Pancreas (tissue), 10 donors: ENCODE measurements at places on chromosomes 11 and 22. TPM values are rescaled to one million over a fixed set of nuclear protein-coding genes. Genes with fewer than 3 reads are reported as not detected.

UBQLN3 gene
- total RNA-seq = not detected

- no peaks in the 10 kb centered on the region for H3K27me3 ChIP-seq
- no peak overlapping the region for H3K27ac ChIP-seq
- no peak for DNase-seq
- H3K4me3 ChIP-seq = no peak overlapping the region
- H3K36me3 ChIP-seq = no peaks in the 10 kb centered on the region
These were observed 60.4 kb upstream of the HSPA8 start for GRCh38 chr11:123122341-123122740.

DNA sequence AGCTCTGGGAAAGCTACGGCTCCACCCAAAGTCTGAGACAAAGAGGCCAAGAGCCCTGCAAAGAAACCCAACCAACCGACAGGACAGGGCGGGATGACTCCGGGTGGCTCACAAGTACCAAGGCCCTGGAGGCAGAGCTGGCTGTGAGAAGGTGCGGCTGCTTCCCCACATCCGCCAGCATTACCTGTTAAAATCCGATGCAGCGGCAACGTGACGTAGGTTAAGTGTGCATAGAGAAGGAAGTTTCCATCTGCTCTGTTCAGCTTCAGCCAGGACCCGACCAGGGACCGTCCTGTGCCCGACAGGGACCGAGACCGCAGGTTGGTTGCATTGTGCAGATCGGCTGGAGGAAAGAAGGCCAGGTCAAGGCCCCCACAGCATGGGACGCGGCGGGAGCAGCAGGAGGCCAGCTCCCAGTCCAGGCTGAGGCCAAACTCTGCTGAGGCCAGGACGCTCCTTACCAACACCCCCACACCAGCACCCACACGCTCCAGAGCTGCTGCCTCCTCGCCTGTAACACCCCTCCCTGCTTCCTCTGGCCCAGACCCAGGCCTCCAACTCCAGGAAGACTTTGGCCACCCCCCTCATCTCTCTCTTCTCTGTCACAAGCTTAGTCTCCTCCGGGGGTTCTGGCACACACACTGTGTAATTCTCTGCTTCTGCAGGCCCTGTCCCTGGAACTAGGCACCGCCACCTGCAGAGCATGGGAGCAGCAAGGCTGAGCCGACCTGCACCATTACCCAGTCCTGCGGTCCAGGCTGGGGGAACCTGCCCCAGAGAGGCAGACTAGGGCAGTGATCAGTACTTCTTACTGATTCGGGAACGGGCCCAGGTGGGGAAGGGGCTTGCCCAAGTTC, 34.1 kb downstream of the NUP50 start:
- H3K36me3 ChIP-seq = peaks cover 6% of the 10 kb centered on the region
- no peaks in the 10 kb centered on the region for H3K27me3 ChIP-seq
- H3K4me3 ChIP-seq = no peak overlapping the region
- DNase-seq = no peak

- no peak for DNase-seq
- H3K4me1 ChIP-seq = no peaks in the 10 kb centered on the region
- no peak overlapping the region for H3K4me3 ChIP-seq
- H3K36me3 ChIP-seq = no peaks in the 10 kb centered on the region
- H3K27me3 ChIP-seq = no peaks in the 10 kb centered on the region
These were observed 28.6 kb upstream of the AMPD3 start for GRCh38 chr11:10426475-10426874.

- H3K27ac ChIP-seq = no peak overlapping the region
- DNase-seq = no peak
- H3K4me1 ChIP-seq = no peaks in the 10 kb centered on the region
- H3K4me3 ChIP-seq = no peak overlapping the region
- H3K36me3 ChIP-seq = no peaks in the 10 kb centered on the region
- H3K27me3 ChIP-seq = no peaks in the 10 kb centered on the region
These were observed 5.4 kb downstream of the LRRC32 start for GRCh38 chr11:76665172-76665571.

GPR83 gene
- total RNA-seq = 0.05 TPM

DNA sequence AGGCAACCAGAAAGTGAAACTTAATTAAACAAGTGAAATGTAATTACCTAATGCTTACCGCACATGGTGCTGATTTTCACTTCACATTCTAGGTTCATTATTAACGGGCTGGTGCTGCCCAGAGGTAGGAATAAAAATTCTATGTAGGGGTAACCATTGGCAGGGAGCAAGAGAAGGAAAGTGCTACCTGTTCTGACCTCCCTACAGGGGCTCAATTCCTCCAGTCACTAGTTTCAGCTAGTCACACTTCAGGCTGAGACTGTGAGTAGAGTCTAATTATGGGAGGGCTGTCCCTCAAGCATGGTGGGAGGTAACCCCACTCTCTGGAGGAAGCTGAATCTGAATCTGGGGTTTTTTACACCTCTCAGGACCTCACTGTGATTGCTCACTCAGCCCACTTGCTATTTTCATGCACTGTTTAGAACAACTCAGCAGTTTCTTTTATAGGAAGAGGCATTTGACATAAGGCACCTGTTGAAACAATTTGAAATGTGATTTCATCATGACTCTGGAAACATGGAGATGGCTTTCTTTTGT, 75.4 kb downstream of the MAML2 start:
- no peaks in the 10 kb centered on the region for H3K4me1 ChIP-seq
- no peaks in the 10 kb centered on the region for H3K27me3 ChIP-seq
- H3K27ac ChIP-seq = no peak overlapping the region
- H3K36me3 ChIP-seq = no peaks in the 10 kb centered on the region

- H3K4me3 ChIP-seq = peak overlapping the region; percentile 14
- DNase-seq = no peak
- no peaks in the 10 kb centered on the region for H3K36me3 ChIP-seq
- H3K4me1 ChIP-seq = peaks cover 3% of the 10 kb centered on the region
- H3K27me3 ChIP-seq = no peaks in the 10 kb centered on the region
- no peak overlapping the region for H3K27ac ChIP-seq
These were observed 1.7 kb downstream of the IFITM1 start for GRCh38 chr11:315516-315994.

DNA sequence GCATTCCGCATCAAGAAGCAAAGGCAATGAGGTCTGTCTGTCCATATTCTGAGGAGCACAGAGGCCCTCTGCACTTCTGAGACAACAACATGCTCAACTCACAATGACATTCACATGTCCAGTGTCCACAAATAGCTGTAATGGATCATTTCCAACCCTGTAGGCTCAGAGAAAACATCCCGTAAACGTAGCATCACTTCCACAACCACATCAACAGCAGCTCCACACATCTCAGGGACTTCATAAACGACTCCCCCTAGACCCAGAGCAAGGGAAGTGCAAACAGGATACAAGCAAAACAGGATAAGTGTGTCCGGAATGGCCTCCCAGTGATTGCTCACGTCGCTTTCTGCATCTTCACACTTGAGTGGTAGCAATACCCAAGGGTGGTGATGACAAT, 100.2 kb downstream of the SYN3 start:
- H3K36me3 ChIP-seq = no peaks in the 10 kb centered on the region
- no peak for DNase-seq
- no peak overlapping the region for H3K27ac ChIP-seq
- H3K4me1 ChIP-seq = no peaks in the 10 kb centered on the region
- H3K4me3 ChIP-seq = no peak overlapping the region
- H3K27me3 ChIP-seq = no peaks in the 10 kb centered on the region

P2RY6 gene
- total RNA-seq = 1.3 TPM

GRCh38 chr22:29512031-29512430, 32.0 kb downstream of the NEFH start:
- no peaks in the 10 kb centered on the region for H3K36me3 ChIP-seq
- H3K4me1 ChIP-seq = no peaks in the 10 kb centered on the region
- no peak overlapping the region for H3K27ac ChIP-seq

DNA sequence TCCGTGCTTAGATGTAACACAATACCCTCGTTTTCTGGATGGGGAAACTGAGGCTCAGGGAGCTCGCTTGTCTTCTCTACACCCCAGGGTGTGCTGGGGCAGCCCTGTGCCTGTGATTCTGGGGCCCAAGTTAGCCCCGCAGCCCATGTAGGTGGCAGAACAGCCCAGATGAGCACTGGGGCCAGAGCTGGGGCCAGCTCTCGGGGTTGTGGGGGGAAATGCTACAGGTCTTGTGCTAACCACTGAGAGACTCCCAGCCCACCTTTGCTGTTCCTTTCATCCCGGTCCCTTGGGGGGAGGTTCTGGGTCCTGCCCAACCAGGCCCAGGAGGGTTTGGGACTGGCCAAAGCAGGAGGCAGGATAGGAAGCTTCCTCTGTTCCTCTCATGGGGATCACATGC, 13.5 kb downstream of the MYEOV start:
- no peak overlapping the region for H3K27ac ChIP-seq
- no peaks in the 10 kb centered on the region for H3K36me3 ChIP-seq
- no peak for DNase-seq

MED19 gene
- 2.5 TPM for total RNA-seq
